ENCODE measurements at places on chromosomes 7 and 10. TPM values are rescaled to one million over a fixed set of nuclear protein-coding genes. Genes with fewer than 3 reads are reported as not detected.

The WDFY4 gene
- 8.4 TPM for total RNA-seq

The ITIH5 gene
- total RNA-seq, result not detected

The HOXA13 gene
- not detected for total RNA-seq

The ZNF680 gene
- 17.9 TPM for total RNA-seq

The SLC35B4 gene
- 11.2 TPM for total RNA-seq

The TAS2R3 gene
- not detected for total RNA-seq

The NYAP1 gene
- not detected for total RNA-seq

The ENKUR gene
- 3.0 TPM for total RNA-seq

The EGR2 gene
- 12.8 TPM for total RNA-seq

The GNGT1 gene
- not detected for total RNA-seq

The SFTPD gene
- total RNA-seq, result not detected

The PKD1L1 gene
- total RNA-seq, result 0.48 TPM

The CC2D2B gene
- not detected for total RNA-seq

- no peak for DNase-seq
- no peak overlapping the region for H3K4me3 ChIP-seq
- H3K27me3 ChIP-seq, result no peaks in the 10 kb centered on the region
- H3K4me1 ChIP-seq, result peaks cover 18% of the 10 kb centered on the region
- H3K36me3 ChIP-seq, result no peaks in the 10 kb centered on the region
These were observed 121.3 kb downstream of the MYL10 start for GRCh38 chr7:101507791-101508252.

GRCh38 chr7:128961030-128961659 is 23.4 kb downstream of the IRF5 start:
- H3K4me3 ChIP-seq, result no peak overlapping the region
- H3K27ac ChIP-seq, result no peak overlapping the region
- H3K4me1 ChIP-seq, result no peaks in the 10 kb centered on the region

DNA sequence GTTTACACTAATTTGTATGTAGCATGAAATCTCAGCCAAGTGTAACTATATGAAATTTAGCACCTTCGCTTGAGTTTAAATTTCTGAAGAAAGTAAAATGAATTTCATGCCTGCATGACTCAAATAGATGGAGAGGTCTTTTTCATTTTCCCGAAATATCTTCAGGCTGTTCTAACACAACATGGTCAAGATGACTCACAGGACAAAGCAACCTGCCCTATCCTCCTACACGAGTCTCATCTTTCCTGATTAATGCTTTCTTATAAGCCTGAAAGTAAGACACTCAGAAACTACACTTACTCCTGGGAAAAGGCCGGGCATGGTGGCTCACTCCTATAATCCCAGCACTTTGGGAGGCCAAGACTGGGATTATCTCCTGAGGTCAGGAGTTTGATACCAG is 41.2 kb downstream of the CH25H start:
- no peaks in the 10 kb centered on the region for H3K4me1 ChIP-seq
- no peaks in the 10 kb centered on the region for H3K27me3 ChIP-seq
- H3K4me3 ChIP-seq, result no peak overlapping the region
- no peaks in the 10 kb centered on the region for H3K36me3 ChIP-seq
- no peak overlapping the region for H3K27ac ChIP-seq

- no peak overlapping the region for H3K4me3 ChIP-seq
- H3K27ac ChIP-seq, result no peak overlapping the region
- no peaks in the 10 kb centered on the region for H3K27me3 ChIP-seq
- DNase-seq, result no peak
- H3K36me3 ChIP-seq, result no peaks in the 10 kb centered on the region
- peaks cover 34% of the 10 kb centered on the region for H3K4me1 ChIP-seq
These were observed 113.5 kb downstream of the KLF6 start for GRCh38 chr10:3671386-3671955.

GRCh38 chr10:18079665-18080295 is 60.4 kb upstream of the CACNB2 start:
- no peaks in the 10 kb centered on the region for H3K4me1 ChIP-seq
- no peaks in the 10 kb centered on the region for H3K27me3 ChIP-seq
- H3K27ac ChIP-seq, result no peak overlapping the region
- H3K4me3 ChIP-seq, result no peak overlapping the region
- no peaks in the 10 kb centered on the region for H3K36me3 ChIP-seq

DNA sequence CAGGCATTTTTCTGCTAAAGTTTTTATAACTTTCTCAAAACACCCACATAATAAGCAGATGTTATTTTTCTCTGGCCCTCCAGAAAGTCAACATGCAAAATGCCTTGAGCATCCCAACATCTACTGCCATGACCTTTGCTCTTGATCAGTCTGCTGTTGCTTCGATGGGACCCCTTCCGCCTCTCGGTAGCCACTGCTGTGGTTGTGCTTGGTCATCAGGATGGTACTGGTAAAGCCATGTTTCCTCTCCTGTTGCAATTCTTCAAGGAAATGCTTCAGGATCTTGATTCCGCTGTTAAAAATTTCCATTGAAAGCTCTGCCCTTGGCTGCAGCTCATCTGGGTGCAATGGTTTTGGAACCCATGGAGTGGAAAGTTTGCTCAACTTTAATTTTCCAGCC is 533.0 kb downstream of the DNAJB6 start:
- no peak overlapping the region for H3K4me3 ChIP-seq
- no peak overlapping the region for H3K27ac ChIP-seq
- no peak for DNase-seq
- no peaks in the 10 kb centered on the region for H3K36me3 ChIP-seq
- H3K27me3 ChIP-seq, result no peaks in the 10 kb centered on the region

DNA sequence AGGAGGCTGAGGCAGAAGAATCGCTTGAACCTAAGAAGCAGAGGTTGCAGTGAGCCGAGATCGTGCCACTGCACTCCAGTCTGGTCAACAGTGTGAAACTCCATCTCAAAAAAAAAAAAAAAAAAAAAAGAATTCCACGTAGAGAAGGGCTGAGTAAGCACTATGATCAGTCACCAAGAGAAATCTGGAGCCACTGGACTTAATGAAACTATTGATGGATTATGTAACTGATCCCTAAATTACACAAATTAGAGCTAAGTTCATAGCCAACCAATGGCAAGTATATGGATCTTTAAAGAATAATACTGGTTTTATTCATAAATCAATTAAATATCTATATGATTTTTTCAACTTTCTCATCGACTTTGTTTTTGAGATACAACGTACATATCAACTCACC is 72.2 kb upstream of the ABLIM1 start:
- H3K36me3 ChIP-seq, result no peaks in the 10 kb centered on the region
- H3K27me3 ChIP-seq, result no peaks in the 10 kb centered on the region
- H3K4me1 ChIP-seq, result no peaks in the 10 kb centered on the region
- H3K27ac ChIP-seq, result no peak overlapping the region
- DNase-seq, result no peak

GRCh38 chr10:20181434-20181833 is 365.2 kb downstream of the PLXDC2 start:
- no peak overlapping the region for H3K27ac ChIP-seq
- H3K4me3 ChIP-seq, result no peak overlapping the region
- H3K27me3 ChIP-seq, result no peaks in the 10 kb centered on the region
- DNase-seq, result no peak
- no peaks in the 10 kb centered on the region for H3K36me3 ChIP-seq

DNA sequence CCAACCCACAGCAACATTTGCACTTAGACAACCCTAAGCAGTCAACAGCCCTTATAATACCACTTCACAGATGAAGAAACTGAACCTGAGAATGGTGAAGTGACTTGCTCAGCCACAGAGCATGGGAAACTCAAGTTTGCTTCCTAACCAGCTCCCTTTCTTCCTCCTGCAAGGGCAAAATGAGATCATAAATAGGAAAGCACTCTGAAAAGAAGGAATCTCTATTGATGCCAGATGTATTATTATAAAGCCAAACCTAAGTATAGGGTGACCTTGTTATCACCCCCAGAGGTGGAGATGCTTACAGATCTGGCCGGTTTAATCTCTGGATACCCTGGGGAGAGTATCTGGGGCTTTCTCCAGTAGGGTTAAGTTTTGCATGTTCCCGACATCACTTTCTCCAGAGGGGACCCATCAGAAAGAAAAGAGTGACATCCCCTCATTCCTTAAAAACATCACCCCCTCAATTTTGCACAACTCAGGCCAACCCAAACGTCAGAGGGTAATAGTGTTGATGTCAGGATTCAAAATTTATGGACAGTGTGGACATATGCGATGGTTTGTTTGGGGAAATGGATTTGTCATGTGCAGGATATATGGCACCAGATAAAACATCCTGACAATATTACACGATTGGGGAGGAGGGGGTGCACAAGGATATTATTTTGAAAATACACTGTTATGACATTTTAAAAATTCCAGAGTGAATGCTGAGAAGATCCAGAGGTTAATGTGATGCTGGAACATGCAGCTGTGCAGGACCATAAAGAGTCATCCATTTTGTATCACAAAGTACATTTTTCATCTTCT is 24.0 kb upstream of the XPNPEP1 start:
- peaks cover 10% of the 10 kb centered on the region for H3K4me1 ChIP-seq
- DNase-seq, result no peak
- no peaks in the 10 kb centered on the region for H3K27me3 ChIP-seq
- no peaks in the 10 kb centered on the region for H3K36me3 ChIP-seq
- H3K27ac ChIP-seq, result no peak overlapping the region
- no peak overlapping the region for H3K4me3 ChIP-seq

DNA sequence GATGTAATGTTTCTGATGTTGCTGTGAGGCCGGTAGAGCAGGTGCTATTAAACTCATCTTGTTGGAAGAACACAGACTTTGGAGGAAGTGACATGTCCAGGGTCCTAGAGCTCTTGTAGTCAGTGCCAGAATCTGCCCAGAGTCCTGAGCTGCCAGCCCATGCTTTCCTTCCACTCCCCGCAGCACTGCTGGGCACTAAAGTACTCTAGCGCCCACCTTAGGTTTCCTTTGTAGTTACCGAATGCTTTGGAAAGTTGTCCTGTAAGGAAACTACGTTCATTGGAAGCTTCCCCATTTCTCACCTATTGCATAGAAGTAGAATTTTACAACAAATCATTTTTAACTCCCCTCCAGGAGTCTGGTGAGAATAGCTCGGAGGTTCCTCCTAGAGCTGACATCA is 11.0 kb downstream of the ZNF862 start:
- H3K27ac ChIP-seq, result no peak overlapping the region
- no peak overlapping the region for H3K4me3 ChIP-seq
- H3K4me1 ChIP-seq, result no peaks in the 10 kb centered on the region
- no peaks in the 10 kb centered on the region for H3K27me3 ChIP-seq
- H3K36me3 ChIP-seq, result peaks cover 14% of the 10 kb centered on the region

DNA sequence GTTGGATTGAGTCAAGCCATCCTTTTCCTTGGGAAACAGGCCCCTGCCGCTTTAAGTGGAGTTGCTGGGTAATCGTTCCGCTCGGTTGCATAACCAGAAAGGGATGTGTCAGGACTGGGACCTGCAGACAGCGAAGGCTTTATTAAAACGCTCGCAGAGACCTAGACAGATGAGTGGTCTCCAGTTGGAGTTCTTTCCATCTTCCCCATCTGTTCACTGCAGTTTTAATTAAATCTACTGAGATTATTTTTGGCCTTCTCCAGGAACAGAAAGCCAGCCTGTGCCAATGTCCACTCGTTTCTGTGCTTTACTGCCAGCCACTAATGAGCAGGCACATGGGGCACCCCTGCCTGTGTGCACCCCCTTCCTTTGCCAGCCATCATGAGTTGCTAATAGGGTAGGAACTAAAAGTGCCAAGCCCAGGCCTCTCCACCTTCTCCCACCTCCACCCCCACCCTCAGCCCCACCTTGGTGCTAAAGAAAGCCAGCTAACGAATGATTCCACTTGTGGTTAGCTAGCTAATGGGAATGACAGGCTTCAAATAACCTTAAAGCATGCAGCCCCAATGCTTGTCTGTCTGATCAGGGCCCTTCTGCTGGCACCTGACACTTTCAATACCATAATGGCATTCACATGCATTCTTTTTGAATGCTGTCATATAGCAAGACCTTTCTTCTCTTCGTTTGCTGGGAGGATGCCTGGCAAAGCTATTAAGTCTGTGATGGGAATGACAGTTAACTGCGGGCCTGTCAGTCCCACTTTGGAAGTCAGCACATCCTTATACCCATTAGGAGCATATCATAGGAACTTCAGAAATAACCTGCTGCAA is 556.8 kb upstream of the GALNT17 start:
- H3K4me1 ChIP-seq, result no peaks in the 10 kb centered on the region
- no peak overlapping the region for H3K27ac ChIP-seq
- DNase-seq, result no peak
- H3K4me3 ChIP-seq, result no peak overlapping the region
- H3K27me3 ChIP-seq, result no peaks in the 10 kb centered on the region

DNA sequence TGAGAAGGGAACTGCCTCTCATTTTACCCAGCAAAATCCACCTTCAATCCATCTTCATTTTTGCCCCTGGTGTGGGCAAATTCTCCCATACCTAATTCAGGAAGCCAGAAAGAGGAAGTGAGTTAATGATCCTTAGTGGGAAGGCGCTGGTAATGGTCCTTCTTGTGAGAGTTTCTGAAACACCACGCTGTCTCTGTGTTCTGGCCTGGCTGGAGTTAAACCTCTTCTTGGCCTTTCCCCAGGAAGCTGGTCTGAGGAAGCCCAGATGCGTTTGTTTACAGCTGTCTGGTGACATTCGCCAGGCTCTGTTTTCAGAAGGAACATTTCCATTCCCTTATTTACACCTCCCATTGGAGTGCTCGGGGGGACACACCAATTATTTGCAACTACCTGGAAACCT is 24.3 kb downstream of the HTRA1 start:
- no peak for DNase-seq
- no peak overlapping the region for H3K4me3 ChIP-seq
- no peaks in the 10 kb centered on the region for H3K36me3 ChIP-seq
- no peaks in the 10 kb centered on the region for H3K27me3 ChIP-seq
- no peaks in the 10 kb centered on the region for H3K4me1 ChIP-seq

GRCh38 chr10:57638411-57638810 is 629.3 kb downstream of the IPMK start:
- no peak overlapping the region for H3K27ac ChIP-seq
- no peak overlapping the region for H3K4me3 ChIP-seq
- DNase-seq, result no peak
- H3K36me3 ChIP-seq, result no peaks in the 10 kb centered on the region
- H3K27me3 ChIP-seq, result no peaks in the 10 kb centered on the region

- peaks cover 3% of the 10 kb centered on the region for H3K27me3 ChIP-seq
- no peaks in the 10 kb centered on the region for H3K36me3 ChIP-seq
- H3K4me1 ChIP-seq, result no peaks in the 10 kb centered on the region
- no peak for DNase-seq
- H3K4me3 ChIP-seq, result no peak overlapping the region
These were observed 12.6 kb upstream of the EXOC4 start for GRCh38 chr7:133240302-133240701.

DNA sequence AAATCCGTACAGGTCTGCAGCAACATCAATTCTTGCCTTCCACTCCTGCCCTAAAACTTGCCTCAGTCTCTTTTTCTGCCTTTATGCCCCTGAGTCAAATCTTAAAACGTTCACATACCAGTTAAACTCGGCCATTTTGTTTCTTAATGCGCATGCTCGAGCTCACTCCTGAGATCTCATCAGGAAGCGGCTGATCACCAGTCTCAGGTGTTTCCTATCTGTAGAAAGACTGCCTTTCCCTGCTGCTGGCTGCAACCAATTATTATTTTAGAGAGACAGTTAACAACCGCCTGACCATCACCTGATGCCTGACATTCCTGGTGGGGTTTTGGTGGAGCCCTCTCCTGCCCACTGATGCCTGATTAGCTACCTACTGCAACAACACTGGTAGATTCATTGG is 70.2 kb upstream of the TMEM140 start:
- H3K4me1 ChIP-seq, result no peaks in the 10 kb centered on the region
- H3K4me3 ChIP-seq, result no peak overlapping the region
- H3K27ac ChIP-seq, result no peak overlapping the region
- no peaks in the 10 kb centered on the region for H3K27me3 ChIP-seq

GRCh38 chr7:101370836-101371235 is 8.2 kb downstream of the COL26A1 start:
- H3K36me3 ChIP-seq, result no peaks in the 10 kb centered on the region
- no peaks in the 10 kb centered on the region for H3K4me1 ChIP-seq
- no peaks in the 10 kb centered on the region for H3K27me3 ChIP-seq
- no peak overlapping the region for H3K4me3 ChIP-seq

All from natural killer cell (primary cell).